ENCODE measurements at places on chromosomes 3 and 15. TPM values are rescaled to one million over a fixed set of nuclear protein-coding genes. Genes with fewer than 3 reads are reported as not detected.

PLAAT1 gene
- 10.3 TPM for total RNA-seq

DNA sequence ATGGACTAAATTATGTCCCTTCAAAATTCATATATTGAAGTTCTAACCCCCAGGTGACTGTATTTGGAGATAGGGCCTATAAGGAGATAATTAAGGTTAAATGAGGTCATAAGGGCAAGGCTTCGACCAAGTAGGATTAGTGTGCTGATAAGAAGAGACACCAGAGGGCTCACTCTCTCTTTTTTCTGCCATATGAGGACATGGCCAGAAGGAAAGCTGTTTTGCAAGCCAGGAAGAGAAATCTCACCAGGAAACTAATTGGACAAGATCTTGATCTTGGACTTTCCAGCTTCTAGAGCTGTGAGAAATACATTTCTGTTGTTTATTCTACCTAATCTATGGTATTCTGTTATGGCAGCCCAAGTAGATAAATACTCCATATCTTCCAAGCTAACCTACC lies 503.6 kb upstream of the NAALADL2 start:
- no peak overlapping the region for H3K4me3 ChIP-seq
- no peak for DNase-seq
- H3K27ac ChIP-seq: no peak overlapping the region

DNA sequence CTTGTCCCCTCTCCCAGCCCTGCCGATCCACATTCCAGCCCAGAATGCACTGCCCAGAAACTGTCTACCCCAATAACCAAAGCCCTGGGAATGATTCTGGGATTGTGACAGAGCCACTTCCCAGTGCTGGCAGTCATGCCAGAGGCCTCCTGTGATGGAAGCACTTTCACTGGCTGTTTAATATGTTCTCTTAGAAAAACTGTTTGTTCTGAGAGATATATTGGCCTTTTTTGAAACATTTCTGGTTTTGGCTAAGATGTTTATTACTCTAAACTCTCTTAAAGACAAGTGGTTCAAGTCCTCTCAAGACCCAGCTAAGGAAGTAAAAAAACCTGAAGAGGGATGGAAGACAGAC lies 74.0 kb upstream of the HACD2 start:
- H3K27me3 ChIP-seq: no peaks in the 10 kb centered on the region
- DNase-seq: no peak
- no peaks in the 10 kb centered on the region for H3K4me1 ChIP-seq
- no peak overlapping the region for H3K4me3 ChIP-seq
- peak overlapping the region; percentile 59 for H3K27ac ChIP-seq

DNA sequence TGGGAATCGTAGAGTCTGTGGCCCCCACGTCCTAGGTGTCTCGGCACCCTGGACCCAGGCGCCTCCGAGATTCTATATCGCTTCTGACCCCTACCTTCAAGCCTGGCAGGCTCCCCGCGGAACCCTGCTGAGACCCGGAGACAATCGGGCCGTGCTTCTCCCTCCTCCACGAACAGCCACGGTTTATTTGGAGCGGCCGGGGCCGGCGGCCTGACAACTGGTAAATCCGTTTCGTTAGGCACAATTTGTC lies 1.4 kb downstream of the GATA2 start:
- no peaks in the 10 kb centered on the region for H3K36me3 ChIP-seq
- H3K4me1 ChIP-seq: peaks cover 68% of the 10 kb centered on the region
- no peak overlapping the region for H3K4me3 ChIP-seq
- DNase-seq: no peak

GRCh38 chr3:158651192-158651591 lies 6.9 kb downstream of the GFM1 start:
- H3K36me3 ChIP-seq: peaks cover 47% of the 10 kb centered on the region
- no peak overlapping the region for H3K4me3 ChIP-seq
- no peak for DNase-seq
- no peak overlapping the region for H3K27ac ChIP-seq
- H3K27me3 ChIP-seq: no peaks in the 10 kb centered on the region
- H3K4me1 ChIP-seq: no peaks in the 10 kb centered on the region

DNA sequence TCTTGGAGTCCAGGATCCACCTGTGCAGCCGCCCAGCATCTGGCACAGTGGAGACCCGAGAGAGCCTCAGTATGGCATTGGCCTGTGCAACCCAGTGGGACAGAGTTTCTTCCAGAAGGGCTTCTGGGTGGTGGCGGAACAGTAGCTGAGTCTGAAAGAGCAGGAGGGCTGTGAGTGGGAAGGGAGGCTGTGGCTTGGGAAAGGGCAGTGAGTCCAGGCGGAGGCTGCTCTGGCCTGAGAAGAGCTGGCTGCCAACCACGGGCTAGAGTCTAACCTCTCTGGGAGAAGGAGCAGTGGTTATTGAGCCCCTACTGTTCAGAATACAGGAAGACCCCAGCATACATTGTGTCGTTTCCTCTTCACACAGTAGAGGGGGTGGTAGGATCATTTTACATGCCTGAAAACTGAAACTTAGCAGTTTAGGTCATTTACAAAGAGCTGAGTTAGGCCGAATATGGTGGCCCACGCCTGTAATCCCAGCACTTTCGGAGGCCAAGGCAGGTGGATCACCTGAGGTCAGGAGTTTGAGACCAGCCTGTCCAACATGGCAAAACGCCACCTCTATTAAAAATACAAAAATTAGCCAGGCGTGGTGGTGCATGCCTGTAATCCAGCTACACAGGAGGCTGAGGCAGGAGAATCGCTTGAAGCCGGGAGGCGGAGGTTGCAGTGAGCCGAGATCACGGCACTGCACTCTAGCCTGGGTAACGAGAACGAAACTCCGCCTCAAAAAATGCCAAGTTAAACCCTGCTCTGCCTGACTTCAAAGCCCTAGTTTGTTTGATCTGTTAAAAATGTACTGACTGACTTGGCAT lies 3.2 kb downstream of the AEN start:
- no peak for DNase-seq
- peak overlapping the region; percentile 21 for H3K4me3 ChIP-seq
- peaks cover 31% of the 10 kb centered on the region for H3K36me3 ChIP-seq
- no peaks in the 10 kb centered on the region for H3K27me3 ChIP-seq
